Spleen (tissue), 13 donors: ENCODE measurements at places on chromosomes 12 and 14.

DNA sequence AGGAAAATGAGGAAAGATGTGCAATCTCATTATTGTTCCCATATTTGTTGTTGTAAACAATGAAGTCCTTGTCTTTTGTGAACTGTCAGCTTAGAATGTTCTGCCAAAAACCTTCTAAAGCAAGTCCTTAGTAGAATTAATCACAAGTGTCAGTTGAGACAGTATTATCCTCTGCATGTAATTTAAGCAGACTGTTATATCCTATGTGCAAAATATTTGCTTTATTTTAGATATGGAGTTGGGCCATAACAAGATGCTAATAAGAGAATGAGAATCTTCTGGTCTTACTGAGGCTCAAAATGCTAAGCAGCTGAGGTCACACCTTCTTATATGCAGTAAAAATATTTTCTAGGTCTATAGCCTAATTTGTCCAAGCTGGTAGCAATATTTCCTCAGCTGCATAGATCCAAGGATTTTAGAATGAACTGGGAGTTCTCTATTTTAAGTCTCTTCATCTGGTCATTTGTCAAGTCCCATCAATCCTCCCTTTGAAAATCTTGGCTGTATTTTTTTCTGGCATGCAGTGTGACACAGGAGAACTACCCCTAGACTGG is 222.3 kb upstream of the NAV3 start:
- no peaks in the 10 kb centered on the region for H3K4me1 ChIP-seq
- no peak overlapping the region for H3K27ac ChIP-seq
- no peak for DNase-seq

DNA sequence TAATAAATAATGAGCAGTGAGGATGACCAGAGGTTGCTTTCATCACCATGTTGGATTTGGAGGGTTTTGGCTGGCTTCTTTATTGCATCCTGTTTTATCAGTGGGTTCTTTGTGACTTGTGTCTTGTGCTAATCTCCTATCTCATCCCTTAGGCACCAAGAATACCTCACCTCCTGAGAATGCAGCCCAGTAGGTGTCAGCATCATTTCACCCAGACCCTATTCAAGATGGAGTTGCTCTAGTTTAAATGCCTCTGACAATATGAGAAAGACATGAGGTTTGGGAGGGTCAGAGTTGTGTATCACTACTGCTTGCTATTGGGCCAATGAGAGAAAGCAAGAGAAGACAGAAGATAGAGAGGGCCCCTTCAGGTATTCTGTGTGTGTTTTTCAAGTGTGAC is 592.2 kb downstream of the ETNK1 start:
- H3K27ac ChIP-seq = no peak overlapping the region
- no peaks in the 10 kb centered on the region for H3K36me3 ChIP-seq
- peaks cover 6% of the 10 kb centered on the region for H3K27me3 ChIP-seq
- H3K4me3 ChIP-seq = no peak overlapping the region
- DNase-seq = no peak

GRCh38 chr14:70856851-70857495 is 47.7 kb upstream of the MAP3K9 start:
- H3K27me3 ChIP-seq = no peaks in the 10 kb centered on the region
- H3K36me3 ChIP-seq = no peaks in the 10 kb centered on the region
- no peaks in the 10 kb centered on the region for H3K4me1 ChIP-seq
- H3K4me3 ChIP-seq = no peak overlapping the region
- no peak overlapping the region for H3K27ac ChIP-seq

DNA sequence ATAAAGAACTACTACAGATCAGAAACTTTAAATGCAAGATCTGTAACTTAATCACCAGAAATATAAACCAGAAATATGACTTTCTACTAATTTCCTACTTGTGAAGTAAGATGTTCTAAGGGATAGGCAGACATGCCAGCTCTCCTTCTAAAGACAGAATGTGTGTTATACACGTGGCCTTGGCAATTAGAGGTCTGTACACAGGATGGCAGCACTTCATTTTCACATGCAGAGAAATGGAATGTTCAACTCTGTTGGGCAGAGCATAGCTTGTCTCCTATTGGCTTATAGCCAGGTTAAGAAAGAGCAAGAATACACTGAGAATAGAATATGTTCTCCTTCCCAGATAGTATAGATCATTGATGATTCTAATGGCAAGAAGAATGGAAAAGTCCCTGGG is 403.8 kb downstream of the DAD1 start:
- H3K27me3 ChIP-seq = peaks cover 4% of the 10 kb centered on the region
- no peaks in the 10 kb centered on the region for H3K36me3 ChIP-seq
- no peak for DNase-seq
- no peak overlapping the region for H3K4me3 ChIP-seq
- H3K27ac ChIP-seq = no peak overlapping the region

DNA sequence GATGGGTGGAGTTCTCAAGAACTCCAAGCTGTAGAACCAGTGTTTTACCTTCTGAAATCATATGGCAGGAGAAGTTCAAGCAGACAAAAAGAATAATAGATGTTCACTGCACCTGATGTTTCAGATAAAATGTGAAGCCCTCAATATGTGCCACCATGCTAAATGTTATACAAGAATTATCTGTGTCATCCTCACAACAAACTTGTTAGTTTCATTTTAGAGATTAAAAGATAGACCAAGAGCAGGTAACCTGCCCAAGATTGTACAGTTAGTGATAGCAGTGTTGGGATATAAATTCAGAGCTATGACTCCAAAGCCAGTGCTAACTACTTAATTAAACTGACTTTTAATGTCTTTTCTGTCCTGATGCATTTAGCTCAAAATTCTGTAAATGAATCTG is 44.7 kb downstream of the FRS2 start:
- DNase-seq = no peak
- no peaks in the 10 kb centered on the region for H3K36me3 ChIP-seq
- no peak overlapping the region for H3K27ac ChIP-seq
- peaks cover 9% of the 10 kb centered on the region for H3K4me1 ChIP-seq
- H3K4me3 ChIP-seq = no peak overlapping the region
- no peaks in the 10 kb centered on the region for H3K27me3 ChIP-seq

GRCh38 chr14:30928462-30928861 is 54.1 kb downstream of the COCH start:
- H3K27ac ChIP-seq = no peak overlapping the region
- peaks cover 20% of the 10 kb centered on the region for H3K36me3 ChIP-seq
- no peaks in the 10 kb centered on the region for H3K4me1 ChIP-seq

DNA sequence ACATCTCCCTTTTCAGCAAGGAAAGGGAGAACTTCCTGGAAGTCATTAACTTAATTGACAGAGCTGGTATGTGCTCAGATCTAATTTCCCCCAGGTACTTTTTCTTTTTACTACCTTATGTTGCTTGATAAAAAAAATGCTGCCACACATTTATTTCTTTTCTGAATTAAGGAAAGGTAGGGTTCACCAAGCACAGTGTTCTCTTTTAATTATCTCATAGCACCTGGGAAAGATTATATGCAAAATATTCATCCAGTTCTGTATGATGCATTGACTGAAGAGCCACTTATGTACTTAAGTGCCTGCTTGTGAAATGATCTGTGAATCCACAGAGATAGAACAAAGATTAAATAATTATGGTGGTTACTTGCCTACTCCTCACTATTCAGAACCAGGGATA is 25.1 kb downstream of the KCNC2 start:
- no peaks in the 10 kb centered on the region for H3K36me3 ChIP-seq
- H3K27me3 ChIP-seq = no peaks in the 10 kb centered on the region
- H3K4me1 ChIP-seq = no peaks in the 10 kb centered on the region
- no peak for DNase-seq
